ENCODE measurements at places on chromosomes 3 and 15. TPM values are rescaled to one million over a fixed set of nuclear protein-coding genes. Genes with fewer than 3 reads are reported as not detected.

GRCh38 chr15:49155834-49156627 is 632 bp upstream of the COPS2 start:
- peaks cover 47% of the 10 kb centered on the region for H3K4me1 ChIP-seq
- no peak for DNase-seq
- H3K27me3 ChIP-seq: no peaks in the 10 kb centered on the region
- peak overlapping the region; percentile 92 for H3K27ac ChIP-seq
- no peaks in the 10 kb centered on the region for H3K36me3 ChIP-seq
- H3K4me3 ChIP-seq: peak overlapping the region; percentile 87

DNA sequence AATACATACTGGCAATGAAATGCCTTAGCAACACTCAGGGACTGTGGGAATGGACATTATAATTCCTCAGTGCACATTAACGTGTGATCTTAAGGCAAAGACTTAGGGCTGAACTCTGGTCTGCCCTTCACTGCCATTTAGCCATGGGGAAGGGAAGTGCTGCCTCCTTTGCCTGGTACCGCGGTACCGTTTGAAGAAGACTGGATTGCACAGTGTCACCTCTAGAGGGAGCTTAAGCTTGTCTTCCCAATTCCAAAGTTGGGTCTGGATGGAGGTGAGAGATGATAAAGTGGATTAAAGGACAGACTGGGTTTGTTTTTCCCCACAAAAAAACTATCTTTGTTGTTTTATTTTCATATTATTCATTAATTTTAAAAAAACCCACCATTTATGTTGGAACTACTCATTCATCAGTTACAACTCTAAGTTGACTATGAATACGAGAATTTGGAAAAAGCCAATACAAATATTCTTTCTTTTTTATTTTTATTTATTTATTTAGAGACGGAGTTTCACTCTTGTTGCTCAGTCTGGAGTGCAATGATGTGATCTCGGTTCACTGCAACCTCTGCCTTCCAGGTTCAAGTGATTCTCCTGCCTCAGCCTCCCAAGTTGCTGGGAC is 60.0 kb upstream of the SYN2 start:
- H3K36me3 ChIP-seq: no peaks in the 10 kb centered on the region
- no peaks in the 10 kb centered on the region for H3K4me1 ChIP-seq
- H3K4me3 ChIP-seq: no peak overlapping the region
- DNase-seq: no peak

The TMEM39A gene
- 34.3 TPM for total RNA-seq

GRCh38 chr3:33229066-33229465 is 10.5 kb upstream of the SUSD5 start:
- no peak overlapping the region for H3K4me3 ChIP-seq
- no peak overlapping the region for H3K27ac ChIP-seq
- H3K27me3 ChIP-seq: no peaks in the 10 kb centered on the region
- no peaks in the 10 kb centered on the region for H3K36me3 ChIP-seq
- no peak for DNase-seq

- H3K4me1 ChIP-seq: peaks cover 26% of the 10 kb centered on the region
- H3K27ac ChIP-seq: peak overlapping the region; percentile 95
- peak overlapping the region; percentile 69 for H3K4me3 ChIP-seq
- H3K36me3 ChIP-seq: peaks cover 23% of the 10 kb centered on the region
- H3K27me3 ChIP-seq: no peaks in the 10 kb centered on the region
- no peak for DNase-seq
Observed at GRCh38 chr3:9891072-9891622, 737 bp downstream of the JAGN1 start.

The ANKUB1 gene
- not detected for total RNA-seq

DNA sequence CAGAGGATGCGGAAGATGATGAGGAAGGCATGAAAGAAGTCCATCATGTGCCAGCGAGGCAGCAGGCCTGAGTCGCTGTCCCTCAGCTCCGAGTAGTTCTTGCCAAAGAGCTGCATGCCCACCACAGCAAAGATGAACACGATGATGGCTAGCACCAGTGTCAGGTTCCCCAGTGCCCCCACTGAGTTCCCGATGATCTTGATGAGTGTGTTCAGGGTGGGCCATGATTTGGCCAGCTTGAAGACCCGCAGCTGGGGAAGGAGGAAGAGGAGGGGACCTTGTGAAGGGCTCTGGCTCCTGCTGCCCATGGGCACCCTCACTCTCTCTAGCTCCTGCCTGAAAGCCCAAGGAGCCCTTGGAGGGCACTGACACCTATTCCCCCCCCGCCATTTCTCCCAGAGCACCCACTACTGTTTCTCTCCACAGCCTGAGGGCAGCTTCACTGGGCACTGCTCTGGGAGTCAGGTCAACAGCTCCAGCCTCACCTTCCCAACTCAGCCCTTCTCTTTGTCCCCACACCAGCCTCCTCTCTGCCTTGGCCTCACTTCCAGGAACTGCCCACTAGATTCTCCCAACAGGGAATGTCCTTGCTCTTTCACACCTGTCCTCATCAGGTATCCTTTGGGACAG is 63.6 kb downstream of the SCN5A start:
- peaks cover 14% of the 10 kb centered on the region for H3K4me1 ChIP-seq
- DNase-seq: peak; percentile 80
- no peaks in the 10 kb centered on the region for H3K36me3 ChIP-seq
- no peak overlapping the region for H3K27ac ChIP-seq

- no peak for DNase-seq
- H3K27ac ChIP-seq: no peak overlapping the region
- H3K4me1 ChIP-seq: peaks cover 7% of the 10 kb centered on the region
- H3K36me3 ChIP-seq: peaks cover 29% of the 10 kb centered on the region
- no peak overlapping the region for H3K4me3 ChIP-seq
Observed at GRCh38 chr3:45939341-45939771, 3.9 kb upstream of the CXCR6 start.

DNA sequence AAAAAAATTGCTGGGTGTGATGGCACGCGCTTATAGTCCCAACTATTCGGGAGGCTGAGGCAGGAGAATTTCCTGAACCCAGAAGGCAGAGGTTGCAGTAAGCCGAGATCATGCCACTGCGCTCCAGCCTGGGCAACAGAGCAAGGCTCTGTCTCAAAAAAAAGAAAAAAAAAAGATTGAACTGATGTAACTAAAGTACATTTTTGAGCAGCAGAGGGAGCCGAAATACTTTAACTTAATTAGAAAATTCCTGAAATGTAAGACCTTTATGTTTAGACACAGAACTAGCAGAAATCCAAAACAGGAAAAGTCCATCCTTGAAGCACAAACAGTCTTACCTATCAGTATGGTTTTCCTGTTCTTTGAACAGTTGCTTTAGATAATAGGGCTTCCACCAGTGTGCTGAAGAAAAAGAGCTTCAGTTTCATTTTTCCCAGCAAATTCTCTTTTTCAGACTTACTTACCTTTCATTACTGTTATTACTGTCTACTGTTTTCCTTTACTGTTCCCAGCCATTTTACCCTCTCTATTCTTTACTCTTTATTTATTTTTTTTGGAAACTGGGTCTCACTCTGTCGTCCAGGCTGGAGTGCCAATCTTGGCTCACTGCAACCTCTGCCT is 33.4 kb upstream of the ZNF609 start:
- H3K4me1 ChIP-seq: peaks cover 23% of the 10 kb centered on the region
- no peak overlapping the region for H3K4me3 ChIP-seq
- H3K27me3 ChIP-seq: no peaks in the 10 kb centered on the region

- no peaks in the 10 kb centered on the region for H3K27me3 ChIP-seq
- H3K27ac ChIP-seq: no peak overlapping the region
- H3K4me1 ChIP-seq: peaks cover 14% of the 10 kb centered on the region
- DNase-seq: no peak
- H3K36me3 ChIP-seq: no peaks in the 10 kb centered on the region
- H3K4me3 ChIP-seq: no peak overlapping the region
Observed at GRCh38 chr3:151687076-151687475, 46.7 kb upstream of the AADACL2 start.

The ROPN1B gene
- not detected for total RNA-seq

- H3K27ac ChIP-seq: no peak overlapping the region
- H3K4me3 ChIP-seq: no peak overlapping the region
- no peaks in the 10 kb centered on the region for H3K27me3 ChIP-seq
- no peaks in the 10 kb centered on the region for H3K36me3 ChIP-seq
- H3K4me1 ChIP-seq: no peaks in the 10 kb centered on the region
Observed at GRCh38 chr15:72168131-72168807, 29.3 kb downstream of the GRAMD2A start.

DNA sequence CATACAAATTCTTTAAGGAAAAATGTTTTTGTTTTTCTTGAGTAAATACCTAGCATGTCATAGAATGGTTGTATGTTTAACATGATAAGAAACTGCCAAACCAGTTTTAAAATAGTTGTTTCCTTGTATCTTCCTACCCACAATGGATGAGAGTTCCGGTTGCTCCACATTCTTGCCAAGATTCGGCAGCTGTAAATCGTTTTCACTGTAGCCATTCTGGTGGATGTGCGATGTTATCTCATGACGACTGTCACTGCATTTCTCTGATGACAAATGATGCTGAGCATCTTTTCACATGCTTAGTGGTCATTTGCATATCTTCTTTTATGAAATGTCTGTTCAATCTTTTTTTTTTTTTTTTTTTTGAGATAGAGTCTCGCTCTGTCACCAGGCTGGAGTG is 36.6 kb upstream of the SH3GL3 start:
- DNase-seq: no peak
- H3K36me3 ChIP-seq: no peaks in the 10 kb centered on the region
- H3K4me3 ChIP-seq: no peak overlapping the region
- no peaks in the 10 kb centered on the region for H3K27me3 ChIP-seq

DNA sequence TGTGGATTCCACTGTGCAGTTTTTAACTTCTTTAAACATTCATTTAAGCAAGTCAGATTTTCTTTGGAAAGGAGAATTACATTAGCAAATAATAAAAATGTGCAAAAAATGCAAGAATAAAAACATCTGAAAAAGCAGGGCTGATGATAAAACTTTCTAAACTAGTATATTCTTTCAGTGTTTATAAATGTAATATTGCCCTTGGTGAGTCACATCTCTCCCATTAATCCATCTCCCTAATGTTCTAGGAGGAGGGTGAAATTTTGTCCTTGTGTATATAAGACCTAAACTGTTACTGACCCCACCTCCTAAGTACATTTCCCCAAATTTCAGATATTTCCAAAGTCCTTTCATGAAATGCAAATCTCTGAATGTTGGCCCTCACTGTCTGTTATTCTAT is 28.5 kb upstream of the DCUN1D1 start:
- H3K36me3 ChIP-seq: peaks cover 3% of the 10 kb centered on the region
- H3K27me3 ChIP-seq: no peaks in the 10 kb centered on the region
- DNase-seq: no peak
- peaks cover 8% of the 10 kb centered on the region for H3K4me1 ChIP-seq
- no peak overlapping the region for H3K4me3 ChIP-seq
- no peak overlapping the region for H3K27ac ChIP-seq

GRCh38 chr3:156626104-156626503 is 48.3 kb upstream of the TIPARP start:
- no peaks in the 10 kb centered on the region for H3K36me3 ChIP-seq
- peaks cover 5% of the 10 kb centered on the region for H3K4me1 ChIP-seq
- no peak overlapping the region for H3K27ac ChIP-seq
- no peaks in the 10 kb centered on the region for H3K27me3 ChIP-seq
- H3K4me3 ChIP-seq: no peak overlapping the region

DNA sequence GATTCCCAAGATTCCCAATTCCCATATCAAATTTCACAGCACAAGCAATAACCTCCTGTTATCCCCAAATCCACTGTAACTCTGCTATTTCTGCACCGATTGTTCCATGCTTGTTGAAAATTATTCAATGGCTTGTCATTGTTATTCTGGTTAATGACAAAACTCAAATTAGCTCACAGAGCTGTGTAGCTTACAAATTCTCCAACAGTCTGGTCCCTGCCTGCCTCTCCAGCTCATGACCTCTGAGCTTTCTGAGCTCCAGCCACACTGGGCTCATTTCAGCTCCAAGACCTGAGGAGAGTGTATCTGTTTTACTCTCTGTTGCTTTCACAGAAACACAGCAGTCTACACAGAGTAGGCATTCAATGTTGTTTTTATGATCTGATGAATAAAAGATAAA is 3.3 kb downstream of the DPPA2 start:
- no peaks in the 10 kb centered on the region for H3K27me3 ChIP-seq
- no peak overlapping the region for H3K4me3 ChIP-seq
- H3K27ac ChIP-seq: no peak overlapping the region
- DNase-seq: no peak
- H3K36me3 ChIP-seq: no peaks in the 10 kb centered on the region

GRCh38 chr15:99718421-99718820 is 14.8 kb downstream of the LYSMD4 start:
- peaks cover 36% of the 10 kb centered on the region for H3K4me1 ChIP-seq
- DNase-seq: no peak
- H3K4me3 ChIP-seq: no peak overlapping the region

- no peaks in the 10 kb centered on the region for H3K36me3 ChIP-seq
- peaks cover 70% of the 10 kb centered on the region for H3K4me1 ChIP-seq
- H3K27me3 ChIP-seq: no peaks in the 10 kb centered on the region
- H3K4me3 ChIP-seq: no peak overlapping the region
Observed at GRCh38 chr3:64228110-64228509, 2.8 kb upstream of the PRICKLE2 start.

DNA sequence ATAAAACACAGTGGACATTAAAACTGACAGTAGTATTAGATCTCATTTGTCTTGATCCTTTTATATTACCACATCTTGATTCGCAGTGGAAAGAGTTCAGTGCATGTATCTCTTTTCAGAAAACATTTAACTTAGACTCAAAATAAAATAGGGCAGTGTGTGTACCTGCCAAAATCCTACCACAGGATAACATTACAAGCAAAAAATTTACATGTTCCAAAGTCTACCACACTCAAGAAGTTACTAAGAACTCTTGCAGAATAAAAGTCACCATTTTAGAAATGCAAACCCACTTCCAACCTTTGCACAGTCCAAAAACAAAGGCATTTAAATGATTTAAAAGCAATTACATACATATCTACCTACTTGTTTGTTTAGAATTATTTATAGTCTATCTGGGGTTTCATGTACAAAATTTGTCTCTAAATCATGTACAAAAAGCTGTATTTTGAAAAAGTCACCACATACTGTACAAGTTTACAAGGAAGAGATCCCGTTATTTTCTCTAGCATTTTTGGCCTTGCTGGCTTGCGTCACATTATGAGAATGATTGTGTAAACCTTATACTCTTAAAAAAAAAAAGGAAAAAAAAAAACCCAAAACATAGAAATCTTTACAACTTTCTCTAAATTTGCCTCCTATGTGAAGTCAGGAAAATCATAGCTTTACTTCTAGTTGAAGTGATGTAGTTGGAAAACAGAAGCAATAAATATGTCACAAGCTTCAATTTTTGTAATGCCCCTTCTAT is 153.8 kb downstream of the ADAM10 start:
- no peak overlapping the region for H3K4me3 ChIP-seq
- no peak overlapping the region for H3K27ac ChIP-seq
- no peaks in the 10 kb centered on the region for H3K4me1 ChIP-seq
- no peak for DNase-seq
- H3K27me3 ChIP-seq: no peaks in the 10 kb centered on the region
